Mesothelial cell of epicardium (in vitro differentiated cells): ENCODE measurements at places on chromosomes 7 and 10. TPM values are rescaled to one million over a fixed set of nuclear protein-coding genes. Genes with fewer than 3 reads are reported as not detected.

ZKSCAN1 gene
- total RNA-seq, result 143 to 149 TPM (median 143 TPM) in 3 replicates

ASAH2 gene
- 7.1 to 8.3 TPM (median 8.1 TPM) in 3 replicates for total RNA-seq

CACNB2 gene
- 10.0 to 13.1 TPM (median 13.0 TPM) in 3 replicates for total RNA-seq

ANXA8 gene
- 2.0 to 2.8 TPM (median 2.3 TPM) in 3 replicates for total RNA-seq

LIPK gene
- total RNA-seq, result not detected in 3 replicates

PDZD8 gene
- total RNA-seq, result 26.3 to 29.2 TPM (median 27.3 TPM) in 3 replicates

ING3 gene
- 19.2 to 22.7 TPM (median 20.2 TPM) in 3 replicates for total RNA-seq

GIMAP8 gene
- not detected in 3 replicates for total RNA-seq
